Upper lobe of left lung (tissue), 6 donors: ENCODE measurements at places on chromosomes 5 and 9.

- no peak for DNase-seq
Measured at GRCh38 chr5:164431634-164432304, 926.4 kb downstream of the MAT2B start.

DNA sequence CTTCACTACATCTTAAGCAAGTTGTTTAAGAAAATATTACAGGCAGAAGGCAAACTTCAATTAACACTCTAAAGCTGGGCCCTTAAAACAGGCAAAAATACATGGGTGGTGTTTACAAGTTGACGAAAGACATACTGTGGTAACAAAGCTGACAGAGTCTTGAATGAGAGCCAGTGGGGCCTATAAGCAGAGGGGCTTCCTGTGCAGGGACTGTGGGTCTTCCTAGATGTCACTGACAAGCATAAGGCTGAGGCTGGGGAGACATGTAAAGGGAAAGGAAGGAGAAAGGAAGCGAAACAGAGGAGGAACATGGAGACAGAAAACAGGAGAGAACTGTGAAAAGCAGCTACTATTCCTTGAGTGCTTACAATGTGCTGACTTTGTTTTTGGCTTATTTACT, 308.0 kb upstream of the RPS23 start:
- DNase-seq: no peak

DNA sequence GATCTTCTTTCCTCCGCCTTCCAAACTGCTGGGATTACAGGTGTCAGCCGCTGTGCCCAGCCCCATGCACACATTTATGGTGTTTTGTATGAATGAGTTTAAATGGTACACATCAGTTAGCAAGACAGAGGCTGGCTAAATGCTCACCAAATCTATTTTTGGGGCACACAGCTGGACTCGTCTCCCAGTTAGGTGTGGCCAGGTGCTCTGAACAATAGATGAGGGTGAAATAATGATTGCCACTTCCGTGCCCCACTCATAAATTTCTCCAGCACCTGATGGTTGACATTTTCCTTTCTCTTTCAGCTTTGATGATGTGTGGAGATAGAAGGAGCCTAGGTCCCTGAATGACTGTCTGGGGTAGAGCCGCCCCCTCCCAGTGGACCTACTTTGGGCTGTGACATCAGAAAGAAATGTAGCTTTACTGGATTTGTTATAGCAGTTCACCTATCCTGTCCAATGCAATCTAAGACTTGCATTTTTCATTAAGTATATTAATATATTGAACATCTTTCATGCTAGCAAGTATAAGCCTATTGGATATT, 8.6 kb upstream of the RAPGEF1 start:
- DNase-seq: no peak

- DNase-seq: peak; percentile 84
Measured at GRCh38 chr9:137021979-137022661, 5.9 kb downstream of the ABCA2 start.

GRCh38 chr9:16912197-16912596, 41.7 kb upstream of the BNC2 start:
- no peak for DNase-seq

- DNase-seq: no peak
Measured at GRCh38 chr9:70981312-70981711, 140.1 kb downstream of the TRPM3 start.

- no peak for DNase-seq
Measured at GRCh38 chr9:113989714-113990569, 88.2 kb downstream of the AMBP start.

GRCh38 chr9:1994180-1994579, 21.0 kb upstream of the SMARCA2 start:
- DNase-seq: no peak

GRCh38 chr9:91428436-91428835, 4.8 kb upstream of the NFIL3 start:
- no peak for DNase-seq
